ENCODE measurements at places on chromosomes 5 and 9.

DNA sequence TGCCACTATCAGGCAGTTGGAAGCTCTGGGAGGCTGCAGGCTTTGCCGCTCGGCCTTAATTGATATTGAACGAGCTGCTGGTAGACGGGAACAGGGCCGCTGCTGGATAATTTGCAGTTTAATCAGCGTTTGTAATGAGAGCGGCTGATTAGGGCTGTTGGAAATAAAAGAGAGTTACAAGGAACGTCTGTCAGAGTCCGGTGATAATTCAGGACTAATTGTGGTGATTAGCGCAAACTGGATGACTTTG lies 68.2 kb upstream of the TBCA start:
- DNase-seq = no peak

DNA sequence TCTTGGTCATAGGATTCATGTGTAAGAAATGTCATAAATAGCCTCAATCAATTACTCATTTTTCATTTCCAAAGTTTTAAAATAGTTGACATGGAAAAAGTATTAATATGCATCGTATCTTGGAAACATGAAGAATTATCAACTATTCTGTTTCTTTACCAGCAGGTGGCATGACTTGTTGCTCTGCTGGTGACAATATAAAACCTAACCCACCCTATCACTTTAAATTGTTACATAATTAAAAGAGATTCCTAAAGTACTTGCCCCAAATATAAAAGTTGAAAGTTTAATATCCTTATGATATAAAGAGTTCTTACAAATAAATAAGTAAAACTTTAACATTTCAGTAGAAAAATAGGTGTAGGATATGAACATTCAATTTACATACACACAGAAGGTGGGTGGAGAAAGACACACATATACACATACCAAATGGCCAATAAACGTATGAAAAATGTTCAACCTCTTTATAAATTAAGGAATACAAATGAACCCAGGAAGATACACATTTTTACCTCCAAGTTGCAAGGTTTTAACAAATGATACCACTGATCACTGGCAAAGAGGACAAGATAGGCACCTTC lies 30.6 kb downstream of the MAP1B start:
- no peak for DNase-seq

GRCh38 chr5:39440192-39440957 lies 15.6 kb upstream of the DAB2 start:
- DNase-seq = no peak

DNA sequence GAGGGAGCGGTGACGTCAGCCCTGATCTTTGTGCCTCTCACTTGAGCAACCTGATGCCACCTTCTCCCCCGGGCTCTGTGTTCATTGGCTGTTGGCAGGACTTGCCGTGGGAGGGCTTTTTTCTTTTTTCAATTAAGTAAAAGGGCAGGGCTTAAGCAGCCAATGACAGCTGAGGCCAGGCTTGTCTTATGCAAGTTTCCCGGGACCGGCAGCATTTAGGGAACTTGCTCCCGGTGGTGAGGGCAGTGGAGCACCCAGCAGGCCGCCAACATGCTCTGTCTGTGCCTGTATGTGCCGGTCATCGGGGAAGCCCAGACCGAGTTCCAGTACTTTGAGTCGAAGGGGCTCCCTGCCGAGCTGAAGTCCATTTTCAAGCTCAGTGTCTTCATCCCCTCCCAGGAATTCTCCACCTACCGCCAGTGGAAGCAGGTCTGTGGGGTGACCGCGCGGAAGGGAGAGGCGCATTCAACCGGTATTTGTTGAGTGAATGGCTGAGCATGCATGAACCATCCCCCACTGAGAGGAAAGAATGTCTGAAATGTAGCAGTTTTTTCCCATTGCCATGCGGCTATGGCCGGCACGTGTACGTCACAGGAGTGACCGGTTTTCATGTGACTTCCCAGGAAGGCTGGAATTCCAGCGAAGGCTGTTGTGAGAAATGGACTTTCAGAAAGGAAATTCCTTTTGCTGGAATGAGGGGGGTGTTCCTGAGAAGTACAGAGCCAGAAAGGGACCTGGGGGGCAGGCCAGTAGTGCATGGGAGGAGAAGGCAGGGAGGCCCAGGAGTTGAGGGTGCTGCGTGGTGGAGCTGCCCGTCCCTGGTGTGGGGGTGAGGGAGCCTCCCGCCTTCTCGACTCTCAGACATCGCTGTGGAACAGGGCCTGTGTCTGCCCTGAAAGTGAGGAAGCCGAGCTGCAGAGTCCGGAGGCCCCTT lies 29.0 kb downstream of the PTGES2 start:
- peak; percentile 98 for DNase-seq

- no peak for DNase-seq
These were observed 449.2 kb downstream of the IRX1 start for GRCh38 chr5:4044881-4045280.

DNA sequence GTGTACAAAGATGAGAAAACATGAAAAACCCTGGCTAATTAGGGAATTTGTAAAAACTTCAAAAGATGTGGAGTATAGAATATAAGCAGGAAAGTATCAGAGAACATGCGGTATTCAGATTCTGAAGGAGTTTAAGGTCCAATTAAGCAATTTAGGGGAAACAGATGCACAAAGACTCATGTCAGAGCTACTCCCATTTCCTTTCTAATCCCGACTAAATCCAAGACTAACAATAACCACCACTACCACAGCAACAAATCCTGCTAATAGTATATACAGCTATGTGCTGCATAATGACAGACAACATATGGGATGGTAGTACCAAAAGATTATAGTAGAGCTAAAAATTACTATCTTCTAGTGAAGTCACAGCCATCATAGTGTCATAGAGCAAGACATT lies 102.1 kb downstream of the LURAP1L start:
- DNase-seq = no peak
